CD4-positive, alpha-beta T cell (primary cell): ENCODE measurements at places on chromosomes 1 and 21.

DNA sequence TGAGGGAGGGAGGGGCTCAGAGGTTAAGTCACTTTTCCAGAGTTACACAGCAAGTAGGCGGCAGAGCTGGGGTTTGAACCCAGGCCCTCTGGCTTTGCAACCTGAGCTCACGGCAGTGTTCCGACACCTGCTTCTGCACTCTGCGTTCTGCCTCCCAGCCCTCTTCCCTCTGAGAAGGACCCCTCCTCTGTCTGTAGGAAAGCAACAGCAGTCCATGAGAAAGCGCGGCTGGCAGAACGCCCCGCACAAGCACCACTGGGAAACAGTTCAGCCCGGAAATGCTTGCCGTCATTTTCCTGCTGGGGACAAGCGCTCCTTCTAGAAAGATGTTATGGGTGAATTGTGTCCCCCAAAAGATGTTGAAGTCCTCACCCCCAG, 241.1 kb downstream of the NPHP4 start:
- DNase-seq = no peak

GRCh38 chr1:25065795-25066238, 135.7 kb upstream of the RUNX3 start:
- no peak for DNase-seq

GRCh38 chr1:43267291-43267805, 2.4 kb upstream of the TMEM125 start:
- no peak for DNase-seq

DNA sequence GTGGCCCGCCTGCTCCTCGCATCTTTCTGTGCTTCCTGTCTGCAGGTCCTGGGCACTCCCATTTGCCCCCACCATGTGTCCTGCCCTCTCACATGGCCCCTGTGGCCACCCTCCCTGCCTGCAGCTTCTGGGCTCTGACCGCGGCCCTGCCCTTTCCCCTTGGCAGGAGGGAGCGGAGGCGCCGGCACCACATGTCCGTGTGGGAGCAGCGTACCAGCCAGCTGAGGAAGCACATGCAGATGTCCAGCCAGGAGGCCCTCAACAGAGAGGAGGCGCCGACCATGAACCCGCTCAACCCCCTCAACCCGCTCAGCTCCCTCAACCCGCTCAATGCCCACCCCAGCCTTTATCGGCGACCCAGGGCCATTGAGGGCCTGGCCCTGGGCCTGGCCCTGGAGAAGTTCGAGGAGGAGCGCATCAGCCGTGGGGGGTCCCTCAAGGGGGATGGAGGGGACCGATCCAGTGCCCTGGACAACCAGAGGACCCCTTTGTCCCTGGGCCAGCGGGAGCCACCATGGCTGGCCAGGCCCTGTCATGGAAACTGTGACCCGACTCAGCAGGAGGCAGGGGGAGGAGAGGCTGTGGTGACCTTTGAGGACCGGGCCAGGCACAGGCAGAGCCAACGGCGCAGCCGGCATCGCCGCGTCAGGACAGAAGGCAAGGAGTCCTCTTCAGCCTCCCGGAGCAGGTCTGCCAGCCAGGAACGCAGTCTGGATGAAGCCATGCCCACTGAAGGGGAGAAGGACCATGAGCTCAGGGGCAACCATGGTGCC, 249.1 kb downstream of the CACNA1E start:
- no peak for DNase-seq

GRCh38 chr1:172893146-172893841, 157.4 kb downstream of the TNFSF18 start:
- no peak for DNase-seq

GRCh38 chr1:47228644-47229030, 3.4 kb downstream of the TAL1 start:
- no peak for DNase-seq

DNA sequence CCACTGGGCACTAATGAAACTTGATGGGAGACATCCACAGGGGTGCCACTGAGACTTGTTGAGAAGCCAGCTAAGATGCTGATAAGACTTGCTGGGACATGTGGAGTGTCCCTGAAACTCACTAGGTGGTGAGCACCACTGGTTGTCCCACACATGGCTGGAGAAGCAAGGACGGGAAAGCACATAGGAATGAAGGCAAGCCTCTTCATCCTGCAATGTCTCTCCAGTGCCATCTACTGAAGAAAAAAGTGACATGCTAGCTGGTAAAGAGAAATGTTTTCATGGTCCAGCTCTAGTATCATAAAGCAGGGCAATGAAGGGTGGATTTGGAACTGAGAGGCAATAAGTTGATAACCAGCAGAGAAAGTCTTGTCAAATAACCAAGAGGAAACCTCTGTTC, 283.0 kb downstream of the PAPPA2 start:
- DNase-seq = no peak

- DNase-seq = no peak
Measured at GRCh38 chr1:54342288-54342687, 63.9 kb downstream of the SSBP3 start.

DNA sequence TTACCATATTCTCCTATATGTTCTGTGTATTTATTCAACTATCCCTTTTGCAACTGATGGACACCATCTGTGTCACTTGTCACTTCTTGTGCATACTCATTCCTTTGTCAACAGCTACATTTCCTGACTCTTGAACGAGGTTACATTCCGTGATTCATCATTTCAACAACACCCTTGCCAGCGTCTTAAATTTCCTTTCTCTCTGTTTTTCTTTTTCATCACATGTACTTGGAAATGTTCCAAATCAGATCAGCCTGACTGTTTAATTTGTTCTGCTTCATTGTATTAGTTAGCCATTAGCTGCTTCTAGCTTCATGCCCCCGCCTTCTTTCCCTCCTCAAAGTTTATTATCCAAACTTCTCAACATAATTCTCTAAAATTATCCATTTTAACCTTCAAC, 173.0 kb downstream of the ADGRL4 start:
- no peak for DNase-seq

GRCh38 chr21:42623694-42624093, 29.7 kb upstream of the PDE9A start:
- no peak for DNase-seq

DNA sequence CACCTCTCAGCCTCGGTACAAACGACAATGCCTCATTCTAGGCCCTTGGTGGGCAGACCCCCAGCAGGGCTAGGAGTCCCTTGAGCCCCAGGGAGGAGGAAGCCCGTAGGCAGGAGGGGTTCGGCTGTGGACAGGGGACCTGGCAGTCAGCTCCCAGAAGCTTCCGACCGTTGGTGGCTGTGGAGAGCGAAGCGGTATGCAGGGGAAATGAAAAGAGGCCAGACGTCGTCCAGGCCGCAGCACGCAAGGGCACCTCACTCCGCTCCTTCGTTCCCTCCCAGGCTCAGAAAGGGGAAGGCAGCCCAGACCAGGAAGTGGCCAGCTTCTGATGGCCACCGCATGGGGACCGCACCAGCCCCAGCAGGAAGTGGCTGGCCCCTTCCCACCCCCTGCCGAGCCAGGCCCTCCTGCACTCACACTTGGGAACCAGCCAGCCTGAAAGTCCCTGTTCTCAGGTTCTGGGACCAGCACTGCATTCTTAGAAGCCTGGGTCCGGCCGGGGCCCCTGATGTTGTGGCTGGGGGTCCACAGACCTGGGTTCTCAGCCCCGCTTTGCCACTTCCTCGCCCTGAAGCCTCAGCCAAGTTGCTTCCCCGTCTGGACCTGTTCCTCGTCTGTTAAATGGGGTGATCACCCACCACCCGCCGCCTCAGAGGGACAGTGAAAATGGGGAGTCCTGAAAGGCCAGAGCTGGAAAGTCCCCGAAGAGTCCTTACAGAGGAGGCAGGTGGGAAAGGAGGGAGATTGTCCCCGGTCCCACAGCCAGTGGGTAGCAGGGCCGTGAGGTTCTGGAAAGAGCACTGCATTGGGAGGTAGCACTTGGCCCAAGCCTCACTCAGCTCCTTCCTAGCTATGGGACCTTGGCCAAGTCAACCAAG, 104.0 kb upstream of the RUNX3 start:
- DNase-seq = peak; percentile 70

- no peak for DNase-seq
Measured at GRCh38 chr1:151568626-151569088, 28.5 kb downstream of the TUFT1 start.

GRCh38 chr1:13549521-13549920, 34.1 kb upstream of the PDPN start:
- no peak for DNase-seq

GRCh38 chr1:161506336-161507223, 1.3 kb downstream of the FCGR2A start:
- no peak for DNase-seq

DNA sequence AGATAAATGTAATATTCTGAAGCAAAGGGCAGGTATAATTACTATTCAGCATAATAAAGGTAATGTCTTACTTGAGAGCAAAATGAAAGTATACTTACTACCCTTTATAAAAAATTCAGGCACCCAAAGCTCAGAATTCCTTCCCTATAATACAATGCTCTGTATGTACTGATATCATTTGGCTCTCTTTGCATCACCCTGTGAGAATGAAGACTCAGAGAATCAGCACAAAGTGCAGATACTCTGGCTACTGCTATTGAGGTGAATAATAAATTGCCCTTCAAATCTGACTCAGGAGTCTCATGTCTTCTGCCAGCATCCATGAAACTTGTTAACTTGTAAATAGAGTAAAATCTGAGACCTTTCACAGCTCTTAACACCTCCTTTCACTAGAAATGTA, 108.5 kb upstream of the KCTD3 start:
- no peak for DNase-seq

- no peak for DNase-seq
Measured at GRCh38 chr21:17725339-17725738, 93.8 kb downstream of the C21orf91 start.

- no peak for DNase-seq
Measured at GRCh38 chr1:228471762-228472398, 15.3 kb upstream of the RNF187 start.

DNA sequence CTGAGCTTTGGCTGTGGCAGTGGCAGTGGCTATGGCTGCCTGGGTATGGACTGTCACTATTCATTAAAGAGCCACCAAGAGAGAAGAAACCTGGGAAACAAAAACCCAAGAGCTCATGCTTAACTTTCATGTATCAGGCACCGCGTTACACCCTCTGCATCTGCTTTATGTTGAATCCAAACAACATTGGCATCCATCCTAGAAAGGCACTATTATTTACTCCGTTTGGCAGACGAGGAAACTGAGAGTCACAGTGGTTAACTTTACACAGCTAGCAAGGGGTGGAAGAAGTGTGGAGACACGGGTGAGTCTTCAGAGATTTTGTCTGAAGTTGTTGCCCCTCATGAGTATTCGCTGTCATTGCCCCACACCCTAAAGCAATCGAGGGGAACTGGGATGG, 63.8 kb downstream of the PLXNA2 start:
- DNase-seq = no peak

DNA sequence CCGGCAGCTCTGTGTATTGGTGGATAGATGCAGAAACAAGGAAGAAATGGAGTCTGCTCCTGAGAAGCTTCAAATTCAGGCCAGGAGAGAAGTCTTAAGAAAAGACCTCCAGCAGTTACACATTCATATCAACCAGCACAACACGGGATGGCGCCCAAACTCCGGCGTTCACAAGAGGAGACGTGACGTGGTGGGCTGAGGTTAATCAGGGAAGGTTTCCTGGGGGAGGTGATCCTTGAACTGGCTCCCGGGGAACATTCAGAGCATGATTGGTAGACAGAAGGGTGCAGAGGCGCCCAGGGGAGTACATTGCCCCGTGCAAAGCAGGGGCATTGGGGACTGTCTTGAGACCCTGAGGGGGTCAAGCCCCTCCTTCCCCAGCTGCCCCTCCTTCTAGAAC, 27.7 kb upstream of the SPSB1 start:
- DNase-seq = no peak

DNA sequence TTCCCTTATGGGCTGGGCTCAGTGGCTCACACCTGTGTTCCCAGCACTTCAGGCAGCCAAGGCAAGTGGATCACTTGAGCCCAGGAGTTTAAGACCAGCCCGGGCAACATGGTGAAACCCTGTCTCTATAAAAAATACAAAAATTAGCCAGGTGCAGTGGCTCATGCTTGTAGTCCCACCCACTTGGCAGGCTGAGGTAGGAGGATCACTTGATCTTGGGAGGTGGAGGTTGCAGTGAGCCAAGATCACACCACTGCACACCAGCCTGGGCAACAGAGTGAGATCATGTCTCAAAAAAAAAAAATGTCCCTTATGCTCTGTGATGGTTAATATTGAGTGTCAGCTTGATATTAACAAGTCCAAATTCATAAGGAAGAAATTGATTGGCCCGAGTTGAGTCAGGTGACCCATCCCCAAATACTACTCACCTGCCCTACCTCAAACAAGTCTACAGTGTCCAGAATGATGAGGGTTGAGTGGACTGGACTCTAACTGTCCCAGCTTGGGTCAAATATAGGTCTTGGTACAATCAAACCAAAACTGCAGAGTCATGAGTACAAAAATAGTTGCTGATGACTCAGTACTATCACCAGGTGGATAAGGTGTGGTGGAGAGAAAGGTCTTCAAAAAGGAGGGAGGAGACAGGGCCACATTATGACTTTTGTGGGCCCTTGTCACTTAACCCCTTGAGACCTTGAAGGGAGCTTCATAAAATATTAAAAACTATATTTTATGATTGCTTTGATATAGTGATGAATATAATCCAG, 161.0 kb downstream of the ZNF326 start:
- no peak for DNase-seq

GRCh38 chr1:183975651-183976050, 61.9 kb downstream of the COLGALT2 start:
- DNase-seq = no peak

DNA sequence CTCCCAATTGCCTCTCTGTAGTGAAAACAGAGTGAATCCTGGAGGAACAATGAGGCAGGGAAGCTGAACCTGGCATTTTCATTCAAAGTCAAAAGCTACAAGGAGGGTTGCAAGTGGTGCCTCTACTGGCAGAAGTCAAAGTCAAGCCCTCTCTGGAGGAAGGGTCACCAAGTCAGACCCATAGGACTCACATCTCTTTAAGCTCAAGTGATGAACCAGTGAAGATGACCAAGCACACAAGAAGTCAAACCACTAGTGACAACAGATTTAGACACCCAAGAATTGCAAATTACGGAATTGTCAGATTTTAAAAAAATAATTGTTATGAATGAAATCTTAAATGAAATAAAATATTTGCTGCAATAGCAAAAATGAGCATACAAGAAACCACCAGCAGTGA, 81.1 kb upstream of the ATP1B1 start:
- no peak for DNase-seq
